ENCODE measurements at places on chromosomes 6 and 20.

GRCh38 chr6:170075659-170076223 lies 215.1 kb downstream of the DLL1 start:
- no peak for DNase-seq

GRCh38 chr20:56513161-56514150 lies 11.1 kb upstream of the FAM209A start:
- no peak for DNase-seq

GRCh38 chr20:13793001-13793400 lies 8.2 kb downstream of the NDUFAF5 start:
- DNase-seq = no peak

DNA sequence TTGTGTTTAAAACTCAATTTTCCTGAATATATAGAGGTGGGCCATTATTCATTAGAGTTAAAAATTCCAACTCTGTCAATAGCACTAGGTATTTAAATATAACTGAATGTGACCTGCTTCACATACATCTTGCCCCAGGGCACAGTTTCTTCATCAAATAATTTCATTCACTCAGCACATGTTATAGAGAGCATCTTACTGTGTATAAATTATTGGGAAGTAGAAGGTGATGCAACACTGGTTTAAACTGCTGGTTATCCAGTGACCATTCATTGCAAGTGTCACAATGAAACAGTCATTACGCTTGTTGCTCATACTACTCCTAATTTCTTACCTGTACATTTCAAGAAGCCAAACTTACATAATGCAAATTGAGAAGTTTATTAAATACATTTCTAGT lies 93.4 kb downstream of the KHDRBS2 start:
- DNase-seq = no peak

- no peak for DNase-seq
Measured at GRCh38 chr6:42269553-42269952, 51.9 kb upstream of the MRPS10 start.

GRCh38 chr6:40822619-40823018 lies 216.4 kb downstream of the UNC5CL start:
- no peak for DNase-seq

GRCh38 chr6:45998524-45998923 lies 17.1 kb downstream of the CLIC5 start:
- DNase-seq = no peak

DNA sequence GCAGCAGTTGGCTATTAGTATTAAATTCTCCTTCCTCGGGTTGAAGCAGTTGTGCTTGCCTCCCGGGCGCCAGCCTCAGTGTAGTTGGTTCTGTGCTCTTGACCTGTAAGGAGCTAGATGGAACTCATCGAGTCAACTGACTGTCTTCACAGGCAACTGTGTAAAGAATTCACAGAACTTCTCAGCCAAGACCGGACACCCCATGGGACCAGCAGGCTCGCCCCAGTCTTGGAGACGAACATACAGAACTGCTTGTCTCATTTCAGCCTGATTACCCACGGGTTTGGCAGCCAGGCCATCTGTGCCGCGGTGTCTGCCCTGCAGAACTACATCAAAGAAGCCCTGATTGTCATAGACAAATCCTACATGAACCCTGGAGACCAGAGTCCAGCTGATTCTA lies 8.5 kb downstream of the TFAP2C start:
- DNase-seq = no peak

DNA sequence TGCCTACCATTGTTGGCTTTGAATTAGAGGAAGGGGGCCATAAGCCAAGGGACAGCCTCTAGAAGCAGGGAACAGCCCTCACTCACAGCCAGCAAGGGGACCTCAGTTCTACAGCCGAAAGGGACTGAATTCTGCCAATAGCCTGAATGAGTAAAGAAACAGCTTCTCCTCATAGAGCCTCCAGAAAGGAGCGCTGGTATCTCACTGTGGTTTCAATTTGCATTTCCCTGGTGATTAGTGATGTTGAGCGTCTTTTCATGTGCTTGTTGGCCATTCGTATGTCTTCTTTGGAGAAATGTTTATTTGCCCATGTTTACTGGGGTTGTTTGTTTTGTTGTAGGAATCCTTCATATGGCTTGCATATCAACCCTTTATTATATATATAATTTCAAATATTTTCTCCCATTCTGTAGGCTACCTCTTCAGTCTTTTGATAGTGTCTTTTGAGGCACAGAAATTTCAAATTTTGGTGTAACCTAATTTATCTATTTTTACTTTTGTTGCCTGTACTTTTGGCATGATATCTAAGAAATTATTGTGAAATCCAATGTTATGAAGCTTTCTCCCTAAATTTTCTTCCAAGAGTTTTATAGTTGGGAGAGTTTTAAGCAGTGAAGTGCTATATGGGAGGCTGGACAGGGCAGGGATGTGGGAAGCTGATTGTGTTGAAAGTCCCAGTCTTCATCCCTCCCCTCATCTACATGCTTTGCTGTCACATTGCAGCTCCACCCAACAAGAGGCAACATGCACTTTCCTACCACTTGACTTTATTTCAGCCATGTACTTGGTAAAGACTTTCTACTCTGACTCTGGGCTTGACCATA lies 82.3 kb upstream of the SHLD1 start:
- DNase-seq = no peak

GRCh38 chr20:40282941-40283340 lies 406.1 kb downstream of the MAFB start:
- DNase-seq = no peak

- DNase-seq = no peak
Measured at GRCh38 chr6:144176043-144176442, 25.7 kb downstream of the STX11 start.

GRCh38 chr6:40039042-40039441 lies 104.8 kb upstream of the MOCS1 start:
- no peak for DNase-seq

- no peak for DNase-seq
Measured at GRCh38 chr6:137923866-137924653, 57.0 kb downstream of the TNFAIP3 start.

DNA sequence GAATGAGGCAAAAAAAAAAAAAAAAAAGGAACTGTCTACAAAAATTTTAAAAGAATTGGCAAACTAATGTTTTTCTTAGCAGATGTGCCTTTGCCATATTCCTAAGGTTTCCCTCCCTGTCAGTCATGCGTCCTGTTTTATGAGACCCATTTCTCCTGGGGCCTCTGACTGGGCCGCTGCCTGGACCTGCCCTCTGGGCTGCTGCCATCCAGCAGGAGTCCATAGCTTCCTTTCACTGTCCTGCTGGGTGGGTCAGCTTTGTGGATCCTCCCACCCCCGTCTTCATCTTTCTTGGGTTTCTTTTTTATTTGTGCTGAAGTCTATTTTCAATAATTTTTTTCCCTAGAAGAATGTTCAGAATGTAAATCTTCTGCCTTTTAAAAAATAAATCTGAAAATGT lies 110.8 kb upstream of the SCP2D1 start:
- no peak for DNase-seq

- DNase-seq = no peak
Measured at GRCh38 chr6:137488150-137489045, 5.8 kb downstream of the OLIG3 start.

- no peak for DNase-seq
Measured at GRCh38 chr6:31831350-31832215, 4.0 kb downstream of the HSPA1B start.

GRCh38 chr6:99736302-99736701 lies 129.7 kb downstream of the PRDM13 start:
- no peak for DNase-seq

DNA sequence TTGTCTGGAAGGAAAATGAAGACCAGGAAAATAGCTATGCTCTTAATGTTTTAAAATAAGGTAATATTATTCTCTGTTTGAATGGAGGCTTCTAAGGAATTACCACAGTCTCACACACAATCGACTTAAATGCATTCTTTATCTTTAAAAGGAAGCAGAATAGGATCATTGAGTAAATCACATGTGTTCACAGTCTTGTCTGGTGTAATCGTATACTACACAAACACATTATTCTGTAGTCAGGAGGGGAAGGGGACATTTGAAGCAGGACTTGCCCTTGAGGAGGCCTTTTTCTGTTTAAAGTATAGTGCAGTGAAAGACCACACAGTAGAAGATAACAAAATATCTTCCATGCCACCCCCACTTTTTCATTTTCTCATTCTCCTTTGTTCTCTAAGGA lies 20.6 kb upstream of the REV3L start:
- no peak for DNase-seq

DNA sequence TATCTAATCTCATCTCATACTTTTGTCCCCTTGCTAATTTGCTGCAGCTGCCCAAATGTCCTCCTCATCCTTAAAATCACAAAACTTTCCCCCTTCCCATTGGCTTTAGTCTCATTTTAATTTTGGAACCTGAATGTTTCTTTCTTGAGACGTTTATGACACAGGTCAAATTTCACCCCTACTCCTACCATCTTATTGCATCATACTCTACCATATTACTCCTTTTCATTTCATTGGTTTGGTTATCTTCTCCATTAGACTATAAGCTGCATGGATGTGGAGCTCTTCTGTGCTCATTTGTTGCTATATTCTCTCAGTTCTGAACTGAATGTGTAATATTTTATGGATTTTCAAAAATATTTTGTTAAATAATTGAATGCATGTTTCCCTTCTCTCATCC lies 688.6 kb downstream of the CBLN4 start:
- no peak for DNase-seq

GRCh38 chr6:2129182-2129621 lies 116.2 kb downstream of the GMDS start:
- DNase-seq = no peak

DNA sequence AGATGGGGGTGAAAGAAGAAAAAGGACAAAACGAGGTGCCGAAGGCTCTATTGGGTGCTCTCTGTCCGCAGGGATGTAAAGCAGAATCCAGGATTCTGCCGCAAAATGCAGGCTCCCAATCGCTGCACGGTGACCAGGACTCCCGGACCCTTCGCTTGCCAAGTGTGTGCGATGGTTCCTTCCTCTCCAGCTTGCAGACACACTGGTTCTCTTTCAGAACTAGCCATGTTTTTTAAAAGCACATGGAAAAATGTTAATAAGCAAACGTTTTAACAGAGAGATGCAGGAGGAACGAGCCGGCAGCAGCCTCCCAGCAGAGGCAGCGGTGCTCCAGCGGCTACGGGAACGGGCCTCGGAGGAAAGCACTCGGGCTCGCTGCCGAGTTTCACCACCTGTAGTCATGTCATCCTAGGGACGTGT lies 59.6 kb downstream of the ZNF831 start:
- DNase-seq = no peak

DNA sequence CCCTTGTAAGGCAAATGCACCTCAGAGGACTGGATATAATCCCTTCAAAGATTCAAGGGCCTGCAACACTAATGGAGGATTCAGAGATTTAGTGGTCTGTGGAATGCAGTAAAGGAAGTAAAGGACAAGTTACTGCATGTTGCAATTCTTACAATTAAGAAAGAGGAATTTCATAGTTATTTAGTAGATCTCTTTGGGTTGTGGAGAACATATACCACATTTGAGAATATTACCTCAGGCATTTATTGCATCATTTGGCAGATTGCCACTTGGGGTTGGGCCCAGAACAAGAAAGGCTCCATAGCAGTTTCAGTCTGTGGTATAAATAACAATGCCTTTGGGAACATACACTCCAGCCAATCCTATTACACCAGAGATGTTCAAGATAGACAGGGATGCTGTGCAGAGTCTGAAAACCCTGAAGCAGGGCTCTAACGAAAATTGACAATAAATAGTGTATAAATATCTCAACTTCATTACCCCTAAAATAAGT lies 20.9 kb upstream of the EPM2A start:
- DNase-seq = no peak

DNA sequence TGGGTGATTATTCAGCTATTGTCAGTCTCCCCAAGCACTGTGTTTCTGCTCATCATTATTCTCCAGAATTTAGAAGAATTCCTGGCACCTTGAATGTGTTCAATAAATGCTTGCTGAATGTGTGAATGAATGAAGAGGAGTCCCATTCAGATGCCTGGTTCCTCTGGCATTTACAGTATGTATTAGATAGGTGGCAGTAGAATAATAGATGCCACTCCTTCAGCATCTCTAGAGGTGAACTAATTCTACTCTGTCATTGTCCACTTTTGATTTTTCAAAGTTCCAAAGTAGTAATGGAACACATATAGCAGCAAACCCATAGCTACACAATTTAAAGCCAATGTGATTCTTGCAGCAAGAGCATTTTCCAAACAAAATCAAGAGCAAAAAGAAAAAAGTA lies 118.9 kb upstream of the CEP162 start:
- DNase-seq = no peak

GRCh38 chr6:135983718-135984343 lies 132.3 kb downstream of the PDE7B start:
- no peak for DNase-seq

DNA sequence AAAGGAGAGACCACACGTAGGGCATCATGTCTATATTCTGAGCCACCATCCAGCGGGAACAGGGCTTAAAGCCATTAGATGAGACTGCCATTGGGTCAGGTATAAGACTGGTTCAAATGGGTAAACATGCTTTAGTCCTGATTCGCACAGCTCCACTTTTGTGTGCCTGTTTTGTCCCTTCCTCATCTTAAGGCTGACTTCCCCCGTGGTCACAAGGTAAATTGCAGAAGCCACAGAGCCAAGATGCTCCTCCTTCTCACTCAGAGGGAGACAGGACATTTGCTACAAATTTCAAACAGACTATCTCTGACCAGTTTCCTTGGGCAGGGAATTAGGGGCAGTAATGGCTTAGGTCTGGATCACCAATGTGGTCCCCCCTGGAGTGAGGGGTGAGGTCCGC lies 11.4 kb upstream of the IFNGR1 start:
- no peak for DNase-seq

DNA sequence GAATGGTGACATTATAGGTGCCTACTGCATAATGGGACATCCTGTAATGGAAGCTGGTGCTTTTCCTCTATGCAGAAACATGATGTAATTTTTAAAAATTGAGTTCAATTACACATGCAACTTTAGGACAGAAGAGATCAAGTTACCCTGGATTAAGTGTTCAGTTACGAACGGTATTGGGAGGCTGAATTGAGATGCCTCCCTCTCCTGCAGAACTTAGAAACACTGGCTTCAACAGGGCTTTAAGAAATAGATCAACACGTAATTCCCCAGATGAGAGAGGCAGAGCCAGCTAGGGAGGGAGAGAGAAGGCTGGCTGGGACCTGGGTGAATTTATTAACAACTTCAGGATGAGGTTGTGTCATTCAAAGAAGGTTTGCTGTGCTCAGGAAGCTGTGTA lies 232.8 kb downstream of the CDH26 start:
- no peak for DNase-seq

DNA sequence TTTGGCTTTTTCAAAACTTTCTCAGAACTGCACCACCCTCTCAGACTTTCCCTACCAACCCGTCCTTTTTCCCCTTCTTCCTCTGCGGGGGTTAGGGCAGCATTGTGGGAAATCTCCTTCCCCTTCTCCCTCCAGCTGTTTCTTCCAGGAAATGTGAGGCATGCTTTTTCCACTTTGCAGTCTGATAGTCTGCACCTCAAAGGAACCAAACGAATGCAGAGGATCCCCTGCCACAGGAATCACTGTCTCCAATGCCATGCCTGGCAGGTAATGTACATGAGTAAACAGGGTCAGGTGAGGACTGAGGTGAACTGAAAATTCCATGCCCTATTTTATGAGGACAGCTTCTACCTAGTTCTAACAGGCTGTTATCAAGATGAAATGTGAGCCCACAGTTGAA lies 218.4 kb downstream of the BCAS1 start:
- DNase-seq = no peak

- DNase-seq = no peak
Measured at GRCh38 chr6:13113981-13114593, 214.2 kb downstream of the TBC1D7 start.

Data from stimulated activated CD8-positive, alpha-beta memory T cell treated with anti-CD3 and anti-CD28 coated beads, Interleukin-4, amount 100 ng/mL, for 1 hour (primary cell).